Amniotic epithelial cell (primary cell): ENCODE measurements at places on chromosomes 5 and 9.

DNA sequence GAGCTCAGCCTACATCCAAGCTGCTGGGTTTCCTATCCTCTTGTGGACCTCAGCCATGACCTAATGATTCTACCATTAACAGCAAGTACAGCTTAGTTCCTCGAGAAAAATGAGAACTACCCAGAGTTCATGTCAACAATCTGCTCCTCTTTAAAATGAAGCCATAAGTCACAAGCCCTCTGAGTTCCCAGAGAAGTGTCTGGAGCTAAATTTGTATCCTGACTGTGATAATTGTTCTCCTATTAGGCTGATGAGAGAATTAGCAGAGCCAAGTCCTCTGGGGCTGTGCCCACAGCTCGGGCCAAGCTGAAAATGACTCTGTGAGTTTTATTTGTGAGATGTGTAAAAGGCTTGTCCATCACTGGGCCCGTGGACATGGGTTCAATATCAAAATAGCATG is 145.1 kb upstream of the SMIM23 start:
- DNase-seq: no peak

GRCh38 chr9:78131969-78132700 is 100.5 kb upstream of the GNAQ start:
- peak; percentile 81 for DNase-seq

GRCh38 chr5:54774281-54775170 is 210.9 kb downstream of the ESM1 start:
- no peak for DNase-seq

DNA sequence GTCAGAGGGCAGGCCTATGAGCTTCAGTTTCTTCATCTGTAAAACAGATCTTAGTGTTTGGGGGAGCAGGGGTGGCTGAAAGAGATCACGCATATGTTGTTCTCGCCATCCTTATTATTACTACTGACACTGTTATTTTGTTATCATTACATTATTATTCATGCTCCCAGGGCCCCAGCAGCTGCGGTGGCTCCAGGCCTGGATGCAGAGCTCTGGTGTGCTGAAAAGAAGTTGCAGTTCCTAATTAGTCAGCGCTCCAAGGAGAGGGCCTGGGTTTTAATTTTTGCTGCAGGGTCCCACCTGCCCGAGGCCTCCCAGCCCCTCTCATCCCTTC is 19.5 kb downstream of the CXXC5 start:
- DNase-seq: peak; percentile 50

DNA sequence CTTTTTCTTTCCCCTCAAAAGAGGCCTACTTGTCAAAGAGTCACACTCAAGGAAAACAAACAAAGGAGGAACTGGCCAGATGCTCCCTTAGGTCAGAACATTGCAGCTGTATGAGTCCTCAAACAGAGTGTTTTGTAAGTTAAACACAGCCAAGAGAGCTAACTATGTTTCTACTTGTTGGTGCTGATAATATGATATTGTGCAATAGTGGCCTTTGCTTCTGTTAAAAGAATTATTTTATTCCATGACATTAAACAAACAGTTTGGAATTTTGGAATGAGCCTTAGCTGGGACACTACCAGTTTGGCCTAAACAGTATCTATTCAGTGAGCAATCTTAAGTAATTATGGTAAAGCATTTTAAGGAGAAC is 56.0 kb upstream of the TPD52L3 start:
- peak; percentile 98 for DNase-seq

- DNase-seq: no peak
These were observed 26.5 kb upstream of the ABO start for GRCh38 chr9:133301253-133302230.

- DNase-seq: no peak
These were observed 174.4 kb downstream of the EBF1 start for GRCh38 chr5:158925314-158925713.

GRCh38 chr5:1187950-1188334 is 13.5 kb upstream of the SLC6A19 start:
- no peak for DNase-seq

DNA sequence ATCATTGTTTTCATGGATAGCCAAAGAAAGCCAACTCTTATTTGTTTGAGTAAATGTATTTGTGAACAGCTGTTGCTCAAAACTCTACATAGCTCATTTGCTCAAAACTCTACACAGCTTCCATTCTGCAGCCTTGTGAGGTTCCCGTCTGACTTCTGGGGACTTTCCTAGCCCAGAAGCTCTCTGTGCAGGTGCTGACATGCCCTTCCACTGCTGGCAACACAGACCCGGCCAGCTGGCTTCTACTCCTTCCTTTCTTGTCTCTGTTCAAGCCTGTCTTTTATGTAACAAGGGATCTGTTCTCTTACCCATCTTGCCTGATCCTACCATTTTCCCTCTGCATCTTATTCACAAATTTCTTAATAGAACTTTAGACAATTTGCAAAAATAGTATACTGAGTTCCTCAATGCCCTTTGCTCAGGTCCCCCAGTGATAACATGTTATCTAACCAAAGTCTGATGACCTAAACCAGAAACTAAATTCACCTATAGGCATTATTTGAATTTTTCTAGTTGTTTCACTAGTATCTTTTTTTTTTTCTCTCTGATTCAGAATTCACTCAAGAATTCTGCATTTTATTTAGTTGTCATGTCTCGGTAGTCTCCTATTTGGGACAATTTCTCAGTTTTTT is 556.5 kb upstream of the SEMA6A start:
- no peak for DNase-seq

GRCh38 chr5:146860213-146860893 is 18.2 kb downstream of the PPP2R2B start:
- DNase-seq: no peak

GRCh38 chr9:91187311-91187964 is 174.3 kb downstream of the AUH start:
- no peak for DNase-seq

- DNase-seq: no peak
These were observed 201.1 kb upstream of the GLRA1 start for GRCh38 chr5:152125661-152126205.

GRCh38 chr9:119074017-119074416 is 295.2 kb downstream of the BRINP1 start:
- no peak for DNase-seq

DNA sequence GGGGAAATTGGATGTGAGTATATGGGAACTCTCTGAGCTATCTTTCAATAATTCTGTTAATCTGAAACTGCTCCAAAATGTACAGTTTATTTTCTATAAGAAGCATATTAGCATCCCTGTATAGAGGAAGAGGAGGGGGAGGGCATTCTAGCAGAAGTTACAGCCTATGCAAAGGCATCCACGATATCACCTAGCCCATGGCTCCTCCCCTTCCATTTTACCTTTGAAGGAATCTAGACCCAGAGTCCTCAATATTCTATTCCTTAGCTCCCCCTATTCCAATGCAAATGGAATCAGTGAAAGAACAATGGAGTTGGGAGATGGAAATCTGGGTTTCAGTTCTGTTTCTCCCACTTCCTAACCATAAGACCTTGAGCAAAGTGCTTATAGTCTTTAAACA is 132.9 kb upstream of the IFNE start:
- DNase-seq: no peak

DNA sequence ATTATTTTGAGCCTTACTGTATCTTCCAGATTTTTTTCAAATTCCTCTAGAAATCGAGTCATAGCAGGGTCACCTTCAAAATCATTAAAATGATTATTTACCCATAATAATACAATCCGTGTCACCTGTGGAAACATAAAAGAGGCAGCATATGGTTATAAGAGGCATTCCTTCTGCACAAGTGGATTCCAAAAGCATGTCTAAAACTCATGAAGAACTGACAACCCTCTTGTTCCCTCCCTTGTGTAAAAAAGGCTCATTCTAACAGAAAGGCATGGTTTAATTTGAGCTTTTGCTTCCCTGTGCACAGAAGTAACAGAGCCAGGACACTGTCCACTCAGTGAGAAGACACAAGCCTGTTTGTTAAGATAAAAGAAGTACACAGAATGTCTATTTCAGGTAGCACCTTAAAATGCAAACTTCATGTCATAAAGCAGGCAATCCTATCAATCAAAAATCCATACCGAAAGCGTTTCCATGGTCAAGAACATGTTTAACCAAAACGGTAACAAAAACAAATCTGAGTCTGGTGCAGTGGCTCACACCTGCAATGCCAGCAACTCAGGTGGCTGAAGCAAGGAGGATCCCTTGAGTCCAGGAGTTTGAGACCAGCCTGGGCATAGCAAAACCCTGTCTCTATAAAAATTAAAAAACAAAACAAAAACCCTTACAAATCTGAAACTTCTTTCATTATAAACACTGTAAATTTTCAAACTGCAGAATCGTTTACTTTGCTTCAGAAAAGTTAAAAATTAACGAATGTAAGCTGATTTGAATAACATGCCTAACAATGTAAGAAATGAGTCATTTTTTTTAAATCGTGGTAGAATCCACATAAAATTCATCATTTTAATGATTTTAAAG is 139.3 kb downstream of the RAPGEF6 start:
- DNase-seq: no peak

GRCh38 chr5:57805732-57806131 is 323.1 kb upstream of the ACTBL2 start:
- DNase-seq: no peak

DNA sequence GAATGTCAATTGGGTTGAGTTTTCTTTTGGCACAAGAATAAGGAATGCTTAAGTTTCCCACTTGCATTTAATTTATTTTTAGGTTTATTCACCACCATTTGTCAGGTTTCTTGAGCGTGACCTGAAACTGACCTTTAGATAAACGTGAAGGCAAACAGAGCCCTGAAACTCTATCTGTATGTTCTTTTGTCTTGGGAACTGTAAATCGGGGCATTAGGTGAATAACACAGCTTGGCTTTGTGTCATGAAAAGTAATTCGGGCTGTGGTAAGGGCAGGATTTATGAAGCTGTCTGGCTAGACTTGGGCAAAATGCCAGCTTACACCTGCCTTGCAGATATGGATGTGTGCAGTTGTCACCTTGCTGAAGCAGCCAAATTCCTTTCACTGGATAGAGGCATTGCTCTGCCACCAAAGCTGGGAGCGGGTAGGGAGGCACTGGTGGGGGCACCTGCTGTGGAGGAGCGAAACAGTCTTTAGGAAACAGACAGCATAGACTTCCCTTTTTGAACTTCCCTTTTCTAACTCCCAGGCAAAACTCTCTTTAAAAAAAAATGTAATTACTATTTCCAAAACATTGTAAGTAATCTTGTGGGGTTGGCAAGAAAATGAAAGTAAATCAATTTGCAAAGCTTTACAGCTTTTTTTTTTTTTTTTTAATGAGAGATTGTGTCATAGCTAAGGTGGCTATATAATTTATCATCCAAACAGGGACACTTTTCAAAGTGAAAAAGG is 545.2 kb downstream of the CSNK1G3 start:
- DNase-seq: peak; percentile 91

GRCh38 chr9:92483627-92484545 is 1.6 kb upstream of the ASPN start:
- no peak for DNase-seq

DNA sequence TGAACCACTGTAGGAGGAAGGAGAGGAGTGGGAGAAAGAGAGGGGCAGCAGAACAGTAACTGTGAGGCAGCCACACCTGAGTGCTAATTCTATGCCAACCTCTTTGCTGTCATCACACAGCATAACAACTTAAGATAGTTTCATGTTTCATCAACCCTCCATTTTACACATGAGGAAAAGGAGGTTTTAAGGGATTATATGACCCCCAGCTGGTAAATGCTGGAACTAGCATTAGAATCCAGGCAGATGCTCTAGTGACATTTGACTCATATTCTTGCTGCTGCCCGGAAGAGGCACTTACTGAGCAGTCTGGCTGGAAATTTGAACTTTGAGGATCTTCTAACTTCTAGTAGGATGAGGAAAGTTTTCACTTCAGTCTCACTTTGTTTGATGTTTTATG is 24.1 kb upstream of the VLDLR start:
- DNase-seq: peak; percentile 18

DNA sequence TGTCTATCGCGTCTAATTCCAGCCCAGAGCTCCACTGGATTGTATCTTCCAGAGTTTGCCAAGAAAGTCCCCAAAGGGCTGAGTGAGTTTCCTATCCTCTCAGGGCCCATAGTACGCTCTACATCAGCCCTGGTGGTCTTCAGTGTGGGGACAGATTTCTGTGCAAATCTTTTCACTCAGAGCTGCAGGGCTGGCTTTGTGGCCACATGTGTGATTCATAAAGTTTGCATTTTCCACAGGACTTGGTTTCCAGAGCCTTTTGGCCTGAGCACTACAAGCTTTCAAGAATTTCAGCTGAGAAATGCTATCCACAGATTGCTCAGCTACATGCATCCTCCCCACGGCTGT is 76.7 kb upstream of the CXCL14 start:
- DNase-seq: no peak

- peak; percentile 89 for DNase-seq
These were observed 95.3 kb upstream of the SLC12A2 start for GRCh38 chr5:127988146-127988760.

- no peak for DNase-seq
These were observed 34.7 kb downstream of the LHX3 start for GRCh38 chr9:136170006-136170901.

- DNase-seq: no peak
These were observed 402.3 kb upstream of the CHD1 start for GRCh38 chr5:99331061-99331460.

- DNase-seq: no peak
These were observed 101.4 kb downstream of the PRKACG start for GRCh38 chr9:68912561-68912960.

DNA sequence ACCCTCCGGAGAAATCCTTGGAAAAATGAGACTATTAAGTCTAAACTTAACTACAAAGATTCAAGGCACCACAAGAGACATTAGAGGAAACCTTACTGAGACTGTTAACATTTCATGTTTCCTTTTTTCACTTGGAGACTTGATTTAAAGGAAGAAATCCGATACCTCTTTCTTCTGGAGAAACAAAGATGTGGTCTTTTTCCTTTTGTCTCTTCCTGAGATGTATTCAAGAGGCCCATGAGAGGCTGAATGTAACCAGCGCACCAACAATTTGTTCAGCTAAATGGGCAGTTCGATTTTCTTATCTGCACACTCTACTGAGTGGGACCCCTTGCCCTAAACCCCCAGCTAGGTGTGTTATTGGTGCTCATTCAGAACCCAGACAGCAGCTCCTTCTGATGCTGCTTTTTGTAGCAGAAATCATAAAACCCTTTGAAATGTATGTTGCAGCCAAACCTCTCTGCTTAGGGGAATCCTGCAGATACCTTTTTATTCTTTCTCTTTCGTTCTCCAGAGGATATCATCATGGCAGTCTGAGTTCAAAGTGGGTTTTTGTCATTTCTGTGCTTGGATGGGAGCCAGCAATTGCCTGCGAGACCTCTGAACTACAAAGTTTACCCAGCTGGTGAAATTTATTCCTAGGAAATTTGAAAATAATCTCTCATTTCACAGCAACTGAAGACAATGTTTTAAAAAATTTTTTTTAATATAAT is 41.9 kb upstream of the ACTBL2 start:
- DNase-seq: no peak
